ENCODE measurements at places on chromosomes 1 and 21. TPM values are rescaled to one million over a fixed set of nuclear protein-coding genes. Genes with fewer than 3 reads are reported as not detected.

KCNAB2 gene
- 290 TPM for total RNA-seq

C1QB gene
- total RNA-seq = 0.79 TPM

LCE1A gene
- not detected for total RNA-seq

DNA sequence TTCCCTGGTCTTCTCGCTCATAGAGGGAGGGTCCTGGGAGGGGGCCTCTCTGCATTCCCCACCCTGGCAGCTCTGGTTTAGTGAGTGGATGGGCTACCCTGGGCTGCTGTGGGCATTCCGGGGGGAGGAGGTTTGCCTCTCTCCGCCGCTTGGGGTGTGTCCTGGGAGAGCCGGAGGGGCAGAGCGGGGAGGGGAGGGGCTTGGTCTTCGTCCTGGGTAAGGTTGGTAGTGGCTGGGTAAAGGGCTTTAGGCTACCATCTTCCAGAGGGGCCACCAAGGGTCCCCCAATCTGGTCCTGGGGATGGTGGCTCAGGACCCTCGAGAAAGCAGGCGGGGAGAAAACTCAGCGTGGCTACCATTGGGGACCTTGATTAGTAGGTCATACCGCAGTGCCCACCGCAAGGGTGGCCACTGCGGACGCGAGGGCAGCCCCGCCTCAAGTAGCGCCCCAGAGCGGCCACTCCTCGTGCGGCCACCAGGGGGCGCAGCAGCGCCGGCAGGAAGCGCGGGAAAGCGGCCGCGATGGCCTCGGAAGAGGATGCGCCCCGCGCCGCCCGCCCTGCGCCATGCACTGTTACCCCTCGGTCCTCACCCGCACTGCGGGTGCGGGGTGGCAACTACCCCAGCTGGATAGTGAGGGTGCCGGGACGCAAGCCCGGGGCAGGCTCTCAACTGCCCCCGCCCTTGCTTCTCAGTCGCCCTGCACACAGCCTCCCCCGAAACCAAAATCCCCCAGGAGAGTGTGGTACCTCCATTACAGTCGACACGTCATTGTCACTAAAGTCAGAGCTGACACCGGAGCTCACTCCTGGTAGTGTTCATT lies 44.1 kb upstream of the SLC25A33 start:
- H3K4me1 ChIP-seq = peaks cover 7% of the 10 kb centered on the region
- peak overlapping the region; percentile 71 for H3K4me3 ChIP-seq
- DNase-seq = peak; percentile 83
- peak overlapping the region; percentile 15 for H3K27ac ChIP-seq
- H3K27me3 ChIP-seq = peaks cover 19% of the 10 kb centered on the region
- no peaks in the 10 kb centered on the region for H3K36me3 ChIP-seq

DNA sequence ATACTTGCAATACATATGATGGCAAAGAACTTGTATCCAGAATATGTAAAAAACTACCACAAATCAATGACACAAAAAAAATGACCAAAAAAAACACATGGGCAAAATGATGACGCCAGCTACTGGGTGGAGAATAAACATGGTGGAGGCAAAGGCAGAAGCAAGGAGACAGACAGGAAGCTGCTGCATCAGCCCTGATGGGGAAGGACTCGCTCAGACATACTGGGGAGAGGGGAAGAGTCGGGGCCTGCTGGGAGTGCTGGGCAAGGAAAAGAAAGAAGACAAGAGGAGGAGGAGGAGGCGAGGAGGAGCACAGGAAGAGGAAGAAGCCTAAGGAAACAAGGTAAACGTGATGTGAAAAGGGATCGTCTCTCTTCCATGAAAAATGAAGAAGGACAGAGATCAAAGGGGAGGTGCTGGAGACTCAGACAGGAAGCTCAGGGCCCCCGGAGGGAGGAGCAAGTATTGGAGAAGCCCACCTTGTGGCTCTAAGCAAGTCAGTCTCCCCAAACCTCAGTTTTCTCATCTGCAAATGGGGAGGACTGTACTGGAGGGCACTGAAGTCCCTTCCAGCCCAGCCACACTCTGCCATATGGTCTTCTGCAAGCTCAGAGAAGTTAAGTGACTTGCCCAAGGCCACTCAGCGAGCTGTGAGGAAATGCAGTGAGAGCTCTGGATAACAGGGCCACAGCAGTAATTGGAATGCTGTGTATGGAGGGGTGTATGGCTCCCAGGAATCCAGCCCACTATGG lies 24.2 kb downstream of the OLFML2B start:
- no peaks in the 10 kb centered on the region for H3K36me3 ChIP-seq
- no peak for DNase-seq
- no peaks in the 10 kb centered on the region for H3K27me3 ChIP-seq
- peaks cover 2% of the 10 kb centered on the region for H3K4me1 ChIP-seq
- H3K4me3 ChIP-seq = no peak overlapping the region

GRCh38 chr1:167330601-167331293 lies 110.1 kb downstream of the POU2F1 start:
- no peak overlapping the region for H3K27ac ChIP-seq
- H3K27me3 ChIP-seq = no peaks in the 10 kb centered on the region
- peaks cover 5% of the 10 kb centered on the region for H3K4me1 ChIP-seq
- H3K4me3 ChIP-seq = no peak overlapping the region
- no peak for DNase-seq
- peaks cover 27% of the 10 kb centered on the region for H3K36me3 ChIP-seq

- H3K36me3 ChIP-seq = no peaks in the 10 kb centered on the region
- H3K4me3 ChIP-seq = peak overlapping the region; percentile 65
- H3K27ac ChIP-seq = peak overlapping the region; percentile 39
These were observed 15.7 kb upstream of the PDXK start for GRCh38 chr21:43703035-43703880.

- H3K4me3 ChIP-seq = no peak overlapping the region
- H3K36me3 ChIP-seq = no peaks in the 10 kb centered on the region
- DNase-seq = no peak
- no peaks in the 10 kb centered on the region for H3K4me1 ChIP-seq
These were observed 24.5 kb downstream of the ELF3 start for GRCh38 chr1:202034683-202035462.

URB2 gene
- total RNA-seq = 10.6 TPM

GRCh38 chr1:246012341-246012740 lies 494.7 kb downstream of the SMYD3 start:
- H3K27me3 ChIP-seq = no peaks in the 10 kb centered on the region
- H3K4me3 ChIP-seq = no peak overlapping the region
- H3K4me1 ChIP-seq = no peaks in the 10 kb centered on the region
- H3K27ac ChIP-seq = no peak overlapping the region
- no peaks in the 10 kb centered on the region for H3K36me3 ChIP-seq

CCDC30 gene
- 3.1 TPM for total RNA-seq

FAM78B gene
- not detected for total RNA-seq

DNA sequence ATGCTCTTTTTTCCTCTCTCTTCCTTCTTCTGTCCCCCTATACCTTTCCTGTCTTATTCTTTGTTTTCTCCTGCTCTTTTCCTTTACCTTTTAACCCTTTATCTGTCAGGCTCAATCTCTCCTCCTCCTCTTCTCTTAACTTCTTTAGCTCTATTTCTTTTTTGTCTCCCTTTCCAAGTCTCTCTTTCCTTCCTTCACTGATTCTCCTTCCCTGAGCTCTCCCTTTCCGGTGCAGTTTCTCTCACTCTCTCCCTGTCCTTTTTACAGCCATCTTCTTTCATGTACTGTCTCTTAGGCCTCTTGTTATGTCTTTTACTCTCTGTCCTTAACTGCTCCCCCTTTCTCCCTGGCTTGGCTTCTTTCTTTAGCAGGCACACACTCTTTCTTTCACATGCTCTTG lies 12.0 kb downstream of the SLC30A7 start:
- H3K4me1 ChIP-seq = peaks cover 9% of the 10 kb centered on the region
- peaks cover 54% of the 10 kb centered on the region for H3K36me3 ChIP-seq
- no peak for DNase-seq
- no peak overlapping the region for H3K4me3 ChIP-seq
- H3K27me3 ChIP-seq = no peaks in the 10 kb centered on the region

DNA sequence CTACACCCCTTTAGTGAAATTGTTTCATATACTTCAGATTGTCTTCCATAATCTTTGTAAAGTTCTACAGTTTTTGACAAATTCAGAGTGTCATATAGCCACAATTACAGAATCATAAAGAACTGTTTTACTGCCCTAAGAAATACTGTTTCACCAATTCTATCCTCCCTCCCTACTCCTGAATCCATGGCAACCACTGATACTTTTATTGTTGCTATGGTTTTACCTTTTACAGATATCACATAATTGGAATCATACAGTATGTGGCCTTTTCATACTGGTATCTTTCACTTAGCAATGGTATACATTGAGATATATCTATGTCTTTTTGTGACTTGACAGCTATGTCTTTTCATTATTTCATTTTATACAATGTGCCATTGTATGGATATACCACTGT lies 34.1 kb downstream of the RC3H1 start:
- H3K4me1 ChIP-seq = no peaks in the 10 kb centered on the region
- no peaks in the 10 kb centered on the region for H3K27me3 ChIP-seq
- no peak overlapping the region for H3K27ac ChIP-seq
- no peak overlapping the region for H3K4me3 ChIP-seq
- peaks cover 26% of the 10 kb centered on the region for H3K36me3 ChIP-seq

DNA sequence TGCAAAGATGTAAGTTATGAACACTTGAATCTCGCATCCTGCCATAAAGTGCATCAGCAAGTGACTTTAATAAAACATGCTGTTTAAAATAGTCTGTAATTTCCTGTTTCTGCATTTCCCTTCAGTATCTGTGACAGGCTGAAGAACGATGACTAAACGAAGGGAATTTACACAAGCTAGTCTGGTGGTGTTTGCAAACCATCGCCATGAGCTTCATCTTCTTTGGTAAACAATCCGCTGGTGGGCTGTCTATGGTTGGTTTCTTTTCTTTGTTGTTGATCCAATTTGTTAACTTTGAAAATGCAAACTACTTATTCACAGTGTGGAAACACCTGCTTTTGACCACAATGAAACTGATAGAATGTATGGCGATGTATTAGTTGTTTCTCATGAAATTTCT lies 13.9 kb downstream of the SERTAD4 start:
- no peak for DNase-seq
- H3K27me3 ChIP-seq = peaks cover 68% of the 10 kb centered on the region
- H3K4me3 ChIP-seq = no peak overlapping the region
- H3K27ac ChIP-seq = no peak overlapping the region
- no peaks in the 10 kb centered on the region for H3K36me3 ChIP-seq

DNA sequence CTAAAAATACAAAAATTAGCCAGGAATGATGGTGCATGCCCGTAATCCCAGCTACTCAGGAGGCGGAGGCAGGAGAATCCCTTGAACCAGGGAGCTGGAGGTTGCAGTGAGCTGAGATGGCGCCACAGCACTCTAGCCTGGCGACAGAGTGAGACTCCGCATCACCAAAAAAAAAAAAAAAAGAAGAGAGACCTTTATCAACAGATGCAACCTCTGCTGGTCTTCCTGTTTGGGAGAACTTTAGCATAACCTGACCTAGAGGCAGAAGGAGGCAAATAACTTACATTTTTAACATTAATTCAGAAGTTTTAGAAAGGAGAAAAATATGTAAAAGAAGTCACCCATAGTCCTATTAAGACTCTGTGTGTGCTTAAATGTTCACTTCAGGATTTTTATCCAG lies 32.4 kb downstream of the SLAMF1 start:
- peaks cover 38% of the 10 kb centered on the region for H3K4me1 ChIP-seq
- H3K4me3 ChIP-seq = no peak overlapping the region
- H3K36me3 ChIP-seq = peaks cover 48% of the 10 kb centered on the region
- no peak overlapping the region for H3K27ac ChIP-seq
- H3K27me3 ChIP-seq = no peaks in the 10 kb centered on the region

DNA sequence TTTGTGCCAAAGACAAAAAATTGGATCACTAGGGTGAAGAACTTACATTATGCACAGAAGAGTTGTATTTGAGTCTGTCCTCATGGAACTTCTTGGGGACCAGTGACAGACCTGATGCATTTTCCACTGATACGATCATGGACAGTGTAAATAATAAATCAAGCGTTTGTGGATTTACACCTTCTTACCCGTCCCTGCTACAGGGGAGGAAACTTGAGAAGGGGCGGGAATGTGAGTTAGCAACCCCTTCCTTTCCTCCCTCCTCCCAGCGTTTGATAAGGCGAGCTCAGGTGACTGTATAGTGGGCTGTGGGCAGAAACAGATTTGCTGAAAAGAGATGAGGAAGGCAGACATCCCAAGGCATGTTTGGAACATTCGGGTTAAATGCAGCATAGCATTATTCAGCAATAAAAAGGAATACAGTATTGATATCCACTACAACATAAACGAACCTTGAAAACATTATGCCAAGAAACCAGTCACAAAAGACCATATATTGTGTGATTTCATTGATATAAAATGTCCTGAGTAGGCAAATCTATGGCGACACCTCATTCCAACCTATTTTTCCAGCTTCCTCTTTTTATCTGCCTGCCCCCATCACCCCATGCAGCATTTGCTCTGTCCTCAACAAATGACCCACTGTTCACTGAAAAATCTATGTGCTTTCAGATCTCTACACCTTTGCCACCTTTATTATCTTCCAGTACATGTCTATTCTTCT lies 128.7 kb downstream of the ZZZ3 start:
- H3K4me1 ChIP-seq = no peaks in the 10 kb centered on the region
- no peaks in the 10 kb centered on the region for H3K27me3 ChIP-seq
- no peak overlapping the region for H3K4me3 ChIP-seq

Measured in activated naive CD8-positive, alpha-beta T cell treated with anti-CD3 and anti-CD28 coated beads, Interleukin-2, amount 10 ng/mL, durations not matched to agents 7 days and 5 days (primary cell).